ENCODE measurements at places on chromosomes 2 and 18.

DNA sequence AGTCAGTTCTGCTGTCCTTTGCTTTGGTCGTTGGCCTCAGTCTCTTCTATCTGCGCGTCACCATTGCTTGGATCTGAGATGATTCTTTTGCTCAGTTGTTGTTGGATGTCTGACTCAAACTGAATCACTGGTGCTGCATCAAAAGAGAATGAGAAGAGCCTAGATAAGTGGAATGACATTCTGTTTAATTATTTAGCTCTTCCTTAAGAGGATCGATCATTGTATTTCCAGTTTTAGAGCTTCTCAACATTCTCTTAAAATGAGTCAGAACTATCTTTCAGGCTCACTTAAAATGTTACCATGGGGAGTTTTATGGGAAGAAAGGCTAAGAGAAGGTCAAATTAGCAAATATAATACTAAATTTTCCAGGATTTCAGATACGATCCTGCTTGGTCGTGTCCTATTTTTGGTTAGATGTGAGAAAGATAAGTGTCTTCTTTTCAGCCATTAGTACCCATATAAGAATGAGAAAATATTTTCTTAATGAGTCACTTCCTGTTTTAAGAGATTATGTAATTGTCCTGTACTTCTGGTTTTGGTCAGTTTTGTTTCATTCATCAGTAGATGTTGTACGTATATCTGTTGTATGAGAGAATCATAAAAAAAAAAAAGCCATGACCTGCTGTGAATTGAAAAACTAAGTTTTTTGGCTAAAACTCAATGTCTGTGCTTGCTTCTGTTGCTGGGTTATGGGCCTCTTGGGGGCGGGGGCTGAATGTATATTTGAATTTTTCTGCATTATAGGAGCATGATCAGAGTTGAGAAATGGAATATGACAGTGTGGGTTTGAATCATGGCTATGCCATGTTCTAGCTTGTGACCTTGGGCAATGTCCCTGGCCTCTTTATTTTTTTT lies 31.6 kb upstream of the CASP10 start:
- DNase-seq, result no peak

DNA sequence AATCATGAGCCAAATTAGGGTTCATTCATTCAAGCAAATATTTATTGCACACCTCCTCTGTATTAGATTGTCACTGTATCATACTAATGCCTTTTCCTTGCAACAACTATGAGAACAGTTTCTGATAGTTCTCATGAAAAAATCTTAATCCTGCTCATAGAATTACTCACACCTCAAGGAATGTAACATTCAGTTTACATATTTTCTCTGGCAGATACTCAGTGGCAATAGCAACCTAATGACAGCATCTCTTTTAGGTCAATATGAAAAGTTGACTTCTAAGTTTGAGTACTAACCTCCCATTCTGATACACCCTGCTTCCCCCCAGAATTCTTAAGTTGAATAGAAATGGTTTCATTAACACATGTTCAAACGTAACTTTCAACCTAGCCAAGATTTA lies 132.0 kb downstream of the VWC2L start:
- no peak for DNase-seq

GRCh38 chr2:147173189-147173581 lies 671.6 kb upstream of the ACVR2A start:
- DNase-seq, result no peak

DNA sequence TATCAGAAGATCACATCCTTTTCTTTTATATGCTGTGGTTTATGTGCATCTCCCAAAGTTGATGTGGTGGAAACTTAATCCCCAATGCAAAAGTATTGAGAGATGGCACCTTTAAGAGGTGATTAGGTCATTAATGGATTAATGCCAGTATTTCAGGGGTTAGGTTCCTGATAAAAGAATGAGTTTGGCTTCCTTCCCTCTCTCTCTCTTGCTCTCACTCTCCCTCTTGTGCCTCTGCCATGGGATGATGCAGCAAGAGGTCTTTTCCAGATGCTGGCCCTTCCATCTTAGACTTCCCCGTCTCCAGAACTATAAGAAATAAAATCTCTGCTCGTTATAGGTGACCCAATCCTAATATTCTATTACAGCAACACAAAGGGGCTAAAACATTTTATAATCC lies 85.0 kb downstream of the TTC27 start:
- no peak for DNase-seq

DNA sequence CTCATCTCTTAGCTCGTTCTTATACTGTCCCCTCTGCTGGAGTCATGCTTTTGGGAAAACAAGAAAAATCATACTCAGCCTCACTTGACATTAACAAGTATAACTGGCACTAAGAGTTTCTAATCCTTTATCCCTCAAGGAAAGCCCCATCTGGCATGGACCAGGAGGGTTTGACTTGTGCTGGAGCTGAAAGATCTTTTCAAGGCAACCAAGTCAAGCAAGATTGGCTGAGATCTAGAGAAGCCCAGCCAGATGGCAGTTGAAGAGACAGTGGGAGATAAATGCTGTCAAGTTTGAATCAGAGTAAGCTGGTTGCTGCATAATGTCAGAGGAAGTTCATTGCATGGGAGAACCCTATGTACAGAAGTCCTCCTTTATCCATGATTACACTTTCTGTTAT lies 336.5 kb upstream of the LRP1B start:
- no peak for DNase-seq

GRCh38 chr2:218229239-218229638 lies 12.2 kb downstream of the ARPC2 start:
- DNase-seq, result no peak

- DNase-seq, result no peak
Observed at GRCh38 chr2:17515652-17516051, 2.6 kb downstream of the RAD51AP2 start.

GRCh38 chr2:106892048-106892447 lies 6.1 kb upstream of the ST6GAL2 start:
- no peak for DNase-seq

DNA sequence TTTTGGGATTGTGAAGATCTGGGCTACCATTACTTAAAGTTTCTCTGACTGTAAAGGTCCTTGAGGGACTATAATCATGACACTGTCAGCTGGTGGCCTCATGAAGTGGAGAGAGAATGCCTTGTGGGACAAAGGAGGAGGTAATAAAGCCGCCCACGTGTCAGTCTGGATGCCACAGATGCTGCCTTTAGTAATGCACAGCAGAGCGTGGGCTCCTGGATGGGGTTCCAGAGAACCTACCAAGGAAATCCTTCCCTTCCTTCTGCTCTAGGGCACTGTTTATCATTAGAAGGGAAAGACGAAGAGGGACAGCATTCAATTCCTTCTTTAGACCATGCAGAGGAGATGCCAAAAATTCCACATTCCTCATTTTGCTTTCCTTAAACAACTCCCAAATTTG lies 63.5 kb downstream of the COL5A2 start:
- no peak for DNase-seq

GRCh38 chr18:79749251-79750191 lies 48.2 kb upstream of the KCNG2 start:
- no peak for DNase-seq

DNA sequence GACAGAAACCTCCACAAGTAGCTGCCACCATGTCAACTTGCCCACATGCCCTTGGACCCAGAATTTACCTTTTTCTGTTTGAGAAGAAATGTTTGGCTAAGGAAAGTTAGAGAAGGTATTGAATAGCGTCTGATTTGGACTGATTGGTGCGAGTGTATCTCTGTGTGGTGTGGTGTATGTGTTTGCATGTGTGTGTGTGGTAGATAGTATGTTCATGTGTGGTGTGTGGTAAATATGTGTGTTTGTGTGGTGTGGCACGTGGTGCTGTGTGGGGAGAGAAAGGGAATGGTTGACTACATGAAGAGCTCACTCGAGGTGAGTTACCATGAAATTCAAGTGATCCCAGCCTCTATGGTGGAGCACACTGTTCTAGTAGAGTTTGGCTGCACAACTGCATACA lies 360.8 kb upstream of the SPHKAP start:
- no peak for DNase-seq

DNA sequence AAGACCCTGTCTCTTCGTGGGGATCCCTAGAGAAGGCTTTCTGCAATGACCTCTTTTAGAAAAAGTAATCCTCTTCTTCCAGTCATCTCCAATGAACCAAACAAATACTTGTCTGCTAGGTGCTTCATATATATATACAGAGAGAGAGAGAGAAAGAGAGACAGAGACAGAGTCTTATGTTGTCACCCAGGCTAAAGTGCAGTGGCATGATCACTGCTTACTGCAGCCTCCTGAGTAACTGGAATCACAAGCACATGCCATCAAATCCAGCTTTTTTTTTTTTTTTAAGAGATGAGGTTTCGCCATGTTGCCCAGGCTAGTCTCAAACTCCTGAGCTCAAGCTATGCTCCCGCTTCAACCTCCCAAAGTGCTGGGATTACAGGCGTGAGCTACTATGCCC lies 18.6 kb upstream of the PKDCC start:
- DNase-seq, result no peak

DNA sequence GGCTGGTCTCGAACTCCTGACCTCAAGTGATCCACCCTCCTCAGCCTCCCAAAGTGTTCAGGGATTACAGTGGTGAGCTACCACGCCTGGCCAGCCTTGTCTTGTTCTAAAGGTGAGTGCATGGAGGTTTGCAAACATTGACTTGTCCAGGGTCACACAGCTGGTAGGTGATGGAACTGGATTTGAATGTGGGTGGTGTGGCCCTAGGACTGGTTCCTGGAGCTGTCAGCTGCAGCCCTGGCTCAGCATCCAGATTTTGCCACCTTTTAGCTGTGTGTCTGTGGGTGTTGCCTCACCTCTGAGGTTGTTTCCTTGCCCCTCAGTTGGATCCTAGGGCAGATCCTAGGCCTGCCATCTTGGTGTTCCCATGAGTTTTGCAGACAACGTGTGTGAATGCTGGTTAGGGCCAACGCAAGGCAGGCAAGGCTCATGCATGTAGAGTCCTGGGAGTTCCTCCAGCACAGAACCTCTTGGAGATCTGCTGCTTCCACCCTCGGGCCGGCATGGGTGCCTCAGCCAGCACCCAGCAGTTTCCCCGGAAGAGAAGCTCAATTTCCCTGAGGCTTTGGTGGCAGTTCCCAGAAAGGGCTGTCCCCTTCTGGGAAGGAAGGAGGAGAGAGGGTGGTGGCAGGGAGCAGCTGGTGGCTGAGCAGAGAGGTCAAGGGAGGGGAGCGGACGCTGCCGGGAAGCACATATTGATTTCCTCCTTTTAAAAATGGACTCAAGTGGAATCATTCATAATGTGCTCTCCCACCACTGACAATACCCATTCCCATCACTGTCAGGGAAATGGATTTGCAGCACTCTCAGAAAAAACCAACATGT lies 127.6 kb upstream of the HS6ST1 start:
- DNase-seq, result peak; percentile 2

DNA sequence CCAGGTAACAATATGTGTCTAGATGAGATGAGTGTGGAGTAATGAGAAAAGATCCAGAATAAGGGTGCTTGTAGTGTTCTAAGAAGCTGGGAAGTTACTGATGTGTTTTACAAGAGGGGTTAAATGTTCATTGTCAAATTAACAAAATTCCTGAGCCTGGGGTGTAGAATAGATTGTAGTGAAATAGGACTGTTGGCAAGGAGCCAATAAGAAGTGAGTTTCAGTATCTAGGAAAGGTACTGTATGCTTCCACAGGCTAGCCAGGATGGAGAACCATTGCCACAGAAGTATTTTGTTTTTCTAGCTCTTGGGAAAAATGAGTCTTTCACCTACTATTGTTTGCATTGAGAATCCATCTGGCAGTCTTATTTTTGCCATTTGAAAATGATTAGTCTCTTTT lies 10.5 kb downstream of the DOK6 start:
- no peak for DNase-seq

DNA sequence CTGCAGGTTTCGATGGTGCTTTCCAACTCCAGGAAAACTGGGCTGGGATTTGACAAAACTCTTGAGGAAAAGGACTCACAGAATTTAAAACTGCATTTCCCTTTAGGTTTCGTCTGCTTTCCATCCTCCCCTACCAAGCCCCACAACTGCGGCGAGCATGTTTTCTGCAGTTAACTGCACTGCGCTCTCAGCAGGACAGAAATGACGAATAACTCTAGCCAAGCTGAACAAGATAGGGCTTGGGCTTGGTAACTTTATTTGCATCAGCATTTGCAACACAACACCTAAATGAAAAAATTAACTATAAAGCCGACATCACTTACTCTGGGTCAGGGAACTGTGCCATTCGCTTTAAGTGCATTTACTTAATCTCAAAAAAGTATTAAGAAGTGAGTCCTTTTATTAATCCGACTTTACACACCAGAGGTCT lies 669 bp upstream of the PIKFYVE start:
- peak; percentile 15 for DNase-seq
